ENCODE measurements at places on chromosomes 5 and 9. TPM values are rescaled to one million over a fixed set of nuclear protein-coding genes. Genes with fewer than 3 reads are reported as not detected.

The DMRT3 gene
- not detected for total RNA-seq

The CNTFR gene
- total RNA-seq, result not detected

The PFN3 gene
- total RNA-seq, result not detected

The TPRN gene
- total RNA-seq, result 8.5 TPM

The DDX4 gene
- not detected for total RNA-seq

The SHOC1 gene
- total RNA-seq, result not detected

The PCDHGA2 gene
- total RNA-seq, result 0.23 TPM

DNA sequence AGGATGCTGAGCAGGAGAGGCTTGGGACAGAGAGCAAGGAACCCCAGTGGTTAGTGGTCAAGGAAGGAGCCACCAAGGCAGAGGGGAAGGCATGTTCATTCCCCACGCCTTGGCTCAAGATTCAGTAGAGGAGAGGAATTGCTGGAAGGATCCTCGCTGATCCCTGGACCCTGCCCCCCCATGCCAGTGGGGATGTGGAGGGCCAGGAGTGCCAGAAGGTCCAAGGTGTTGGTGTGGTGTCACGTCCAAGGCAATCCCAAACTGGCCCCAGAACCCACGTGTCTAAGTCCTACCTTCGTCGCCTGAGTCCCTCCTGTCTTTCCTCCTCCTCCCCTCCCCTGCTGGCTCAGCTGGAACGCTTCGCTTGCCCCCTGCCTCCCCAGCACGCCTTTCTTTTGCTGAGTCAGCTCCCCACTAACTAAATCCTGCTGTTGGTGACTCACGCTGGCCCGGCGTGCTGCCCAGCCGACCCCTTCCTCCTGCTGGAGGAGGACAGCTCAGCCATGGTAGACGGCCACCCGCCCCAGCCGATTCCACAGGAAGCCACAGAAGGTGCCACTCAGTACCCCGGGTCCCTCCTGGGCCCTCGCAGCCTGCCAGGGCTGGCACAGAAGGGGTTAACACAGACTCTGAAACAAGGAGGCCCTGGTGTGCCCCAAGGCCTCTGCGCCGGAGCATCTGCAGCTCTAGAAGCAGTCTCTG, 37.6 kb upstream of the ORM1 start:
- no peak for DNase-seq
- H3K36me3 ChIP-seq, result no peaks in the 10 kb centered on the region
- H3K4me3 ChIP-seq, result no peak overlapping the region
- no peak overlapping the region for H3K27ac ChIP-seq
- no peaks in the 10 kb centered on the region for H3K4me1 ChIP-seq
- H3K27me3 ChIP-seq, result no peaks in the 10 kb centered on the region

DNA sequence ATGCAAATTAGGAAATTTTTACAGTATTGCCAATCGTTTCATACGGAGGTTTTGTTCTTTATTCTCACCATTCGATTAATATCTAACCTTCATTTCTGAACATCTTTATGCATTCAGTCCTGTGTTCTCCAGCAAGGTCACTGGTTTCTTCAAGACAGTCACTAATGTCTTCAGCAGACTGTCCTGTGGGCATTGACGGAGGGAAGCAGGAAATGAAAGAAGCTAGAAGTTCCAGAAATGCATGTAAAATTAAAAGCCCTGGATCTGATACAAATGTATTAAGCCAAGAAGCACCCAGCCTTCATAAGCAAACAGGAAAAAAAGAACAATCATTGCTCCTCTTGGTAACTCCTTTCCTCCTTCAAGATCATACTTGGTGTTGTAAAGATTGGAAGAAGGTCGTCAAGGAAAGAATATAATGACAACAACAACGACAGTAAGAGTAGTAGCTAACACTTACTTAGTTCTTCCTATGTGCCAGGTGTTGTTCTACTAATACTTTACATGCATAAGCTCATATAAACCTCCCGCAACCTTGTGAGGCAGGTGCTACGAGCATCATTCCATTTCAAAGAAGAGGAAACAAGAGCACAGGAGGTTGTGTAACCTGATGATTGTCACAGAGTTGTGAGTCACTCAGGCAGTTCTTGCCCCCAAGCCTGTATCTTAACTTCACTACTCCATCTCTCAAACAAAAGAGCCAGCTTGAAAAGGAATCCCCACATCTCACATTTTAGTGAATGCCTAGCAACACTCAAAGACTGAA, 59.9 kb upstream of the CER1 start:
- no peaks in the 10 kb centered on the region for H3K36me3 ChIP-seq
- no peaks in the 10 kb centered on the region for H3K4me1 ChIP-seq
- DNase-seq, result no peak
- no peak overlapping the region for H3K27ac ChIP-seq
- no peaks in the 10 kb centered on the region for H3K27me3 ChIP-seq

DNA sequence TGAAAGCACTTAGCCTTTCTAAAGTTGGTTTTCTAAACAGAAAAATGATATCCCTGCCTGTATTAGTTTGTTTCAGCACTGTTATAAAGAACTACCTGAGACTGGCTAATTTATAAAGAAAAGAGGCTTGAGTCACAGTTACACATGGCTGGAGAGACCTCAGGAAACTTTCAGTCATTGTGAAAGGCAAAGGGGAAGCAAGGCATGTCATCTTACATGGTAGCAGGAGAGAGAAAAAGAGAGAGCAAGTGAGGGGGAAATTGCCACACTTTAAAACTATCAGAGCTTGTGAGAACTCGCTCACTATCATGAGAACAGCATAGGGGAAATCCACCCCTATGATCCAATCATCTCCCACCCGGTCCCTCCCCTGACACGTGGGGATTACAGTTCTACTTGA, 64.9 kb downstream of the FAM170A start:
- no peak for DNase-seq
- no peaks in the 10 kb centered on the region for H3K27me3 ChIP-seq
- H3K4me3 ChIP-seq, result no peak overlapping the region
- no peak overlapping the region for H3K27ac ChIP-seq

DNA sequence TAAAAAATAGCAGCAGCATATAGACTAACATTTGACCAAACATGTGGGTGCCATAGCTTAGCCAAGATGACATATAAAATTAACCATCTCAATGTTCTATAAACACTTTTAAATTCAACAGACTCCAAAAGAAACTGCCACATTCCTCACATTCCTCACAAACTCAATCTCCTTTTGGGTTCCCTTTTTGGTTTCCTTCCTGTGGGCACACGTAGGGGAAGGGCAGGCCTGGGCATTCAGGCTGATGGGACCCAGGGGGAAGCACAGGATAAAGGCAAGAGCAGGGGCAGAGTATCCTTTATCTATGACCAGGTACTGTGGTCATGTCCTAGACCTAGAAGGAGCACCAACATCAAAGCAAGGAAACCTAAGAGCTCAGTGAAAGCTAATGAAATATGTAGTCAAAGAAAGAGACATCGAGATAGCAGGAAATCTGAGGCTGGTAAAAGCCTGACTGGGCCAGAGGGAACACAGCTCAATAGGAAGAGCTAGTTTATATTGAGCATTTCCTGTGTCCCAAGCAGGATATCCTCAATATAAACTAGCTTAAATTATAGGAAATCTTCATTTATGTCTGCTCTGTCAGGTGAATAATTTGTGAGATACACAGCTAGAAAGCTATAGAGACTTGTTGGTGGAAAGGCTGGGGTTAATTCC, 13.6 kb upstream of the ERAP1 start:
- peaks cover 48% of the 10 kb centered on the region for H3K4me1 ChIP-seq
- H3K36me3 ChIP-seq, result no peaks in the 10 kb centered on the region
- no peak overlapping the region for H3K4me3 ChIP-seq
- no peak overlapping the region for H3K27ac ChIP-seq
- no peaks in the 10 kb centered on the region for H3K27me3 ChIP-seq

GRCh38 chr9:124045830-124046177, 34.2 kb downstream of the LHX2 start:
- H3K4me1 ChIP-seq, result peaks cover 6% of the 10 kb centered on the region
- no peak overlapping the region for H3K27ac ChIP-seq
- DNase-seq, result no peak
- no peaks in the 10 kb centered on the region for H3K36me3 ChIP-seq
- H3K27me3 ChIP-seq, result peaks cover 4% of the 10 kb centered on the region

- no peaks in the 10 kb centered on the region for H3K27me3 ChIP-seq
- H3K36me3 ChIP-seq, result peaks cover 46% of the 10 kb centered on the region
- H3K4me1 ChIP-seq, result peaks cover 33% of the 10 kb centered on the region
Measured at GRCh38 chr5:1319436-1320256, 24.8 kb upstream of the TERT start.

DNA sequence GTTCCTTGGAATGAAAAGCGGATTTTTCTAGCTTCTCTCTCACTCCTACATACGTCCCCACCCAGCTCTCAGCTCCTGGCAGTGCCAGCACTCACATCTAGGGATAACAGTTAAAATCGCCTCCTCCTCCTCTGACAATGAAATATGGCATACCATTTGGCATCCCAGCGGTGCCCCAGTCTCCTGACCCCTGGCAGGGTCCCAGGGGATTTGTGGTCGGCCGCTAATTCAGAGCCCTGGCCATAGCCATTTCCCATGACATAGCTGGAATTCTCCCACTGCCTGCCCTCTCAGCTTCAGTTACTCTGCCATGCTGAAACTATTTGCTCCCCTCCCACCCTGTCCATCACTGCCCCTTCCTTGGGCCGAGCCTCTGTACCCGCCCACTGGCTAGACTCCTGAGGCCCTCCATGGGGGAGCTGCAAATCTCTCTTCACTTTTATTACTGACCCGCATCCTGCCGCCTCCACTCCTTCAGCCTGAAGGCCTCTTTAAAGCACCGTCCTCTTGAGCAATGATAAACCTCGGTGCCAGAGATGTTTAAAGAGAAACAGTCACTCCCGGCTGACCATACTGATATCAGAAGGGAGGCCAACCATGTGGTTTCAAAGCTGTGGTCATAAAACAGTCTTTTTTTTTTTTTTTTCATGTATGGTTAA, 139.8 kb downstream of the SLIT3 start:
- H3K36me3 ChIP-seq, result no peaks in the 10 kb centered on the region
- H3K4me1 ChIP-seq, result no peaks in the 10 kb centered on the region
- no peak overlapping the region for H3K27ac ChIP-seq
- H3K27me3 ChIP-seq, result no peaks in the 10 kb centered on the region

GRCh38 chr5:139282197-139282557, 11.4 kb upstream of the MATR3 start:
- peaks cover 14% of the 10 kb centered on the region for H3K4me1 ChIP-seq
- peaks cover 5% of the 10 kb centered on the region for H3K36me3 ChIP-seq
- no peak overlapping the region for H3K27ac ChIP-seq

GRCh38 chr9:87525546-87526303, 28.1 kb downstream of the DAPK1 start:
- DNase-seq, result no peak
- H3K4me3 ChIP-seq, result no peak overlapping the region
- no peaks in the 10 kb centered on the region for H3K36me3 ChIP-seq
- no peaks in the 10 kb centered on the region for H3K27me3 ChIP-seq
- no peak overlapping the region for H3K27ac ChIP-seq

GRCh38 chr9:127126971-127127370, 4.5 kb upstream of the ANGPTL2 start:
- peaks cover 6% of the 10 kb centered on the region for H3K4me1 ChIP-seq
- DNase-seq, result no peak
- H3K27me3 ChIP-seq, result no peaks in the 10 kb centered on the region
- H3K36me3 ChIP-seq, result no peaks in the 10 kb centered on the region
- H3K4me3 ChIP-seq, result no peak overlapping the region

DNA sequence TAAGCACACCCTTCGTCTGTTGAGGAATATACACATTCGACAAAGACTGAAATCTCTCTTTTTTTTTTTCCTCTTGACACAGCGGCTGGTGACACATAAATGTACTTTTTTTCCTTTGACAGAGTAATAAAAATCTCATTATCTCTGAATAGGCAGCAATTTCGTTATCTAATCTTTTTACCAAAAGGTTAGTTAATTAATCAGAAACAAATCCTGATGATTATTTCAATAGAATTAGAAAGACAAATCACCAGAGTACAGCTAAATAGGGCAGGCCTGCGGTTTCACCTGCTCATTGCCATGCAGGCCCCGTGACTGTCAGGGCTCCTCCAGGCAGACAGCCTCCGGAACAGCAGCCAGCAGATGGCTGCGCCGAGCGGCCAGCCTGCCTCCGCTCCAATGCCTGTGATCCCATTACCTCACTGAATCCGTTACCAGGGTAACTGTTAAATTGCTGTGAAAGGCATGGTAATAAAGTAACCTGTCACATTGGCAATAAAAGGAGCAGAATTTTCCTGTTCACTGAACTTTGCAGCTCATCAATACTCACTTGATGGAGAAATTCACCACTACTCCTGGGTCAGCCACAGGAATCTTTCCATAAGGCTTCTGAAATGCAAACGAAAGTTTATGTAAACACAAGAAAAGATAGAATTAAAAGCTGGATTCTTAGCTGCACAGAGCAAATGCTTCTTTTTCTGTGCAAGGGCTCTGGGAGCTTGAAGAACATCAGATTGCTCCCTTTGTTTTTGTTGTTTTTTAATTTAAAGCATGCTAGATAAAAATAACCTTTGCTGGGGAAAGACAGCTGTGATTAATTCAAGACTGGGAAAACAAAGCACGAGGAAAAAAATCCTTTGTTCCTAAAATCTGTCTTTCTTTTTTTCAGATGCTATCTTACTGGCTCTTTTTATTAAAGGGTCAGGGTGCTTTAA, 666.4 kb upstream of the ZNF608 start:
- H3K4me3 ChIP-seq, result no peak overlapping the region
- H3K27me3 ChIP-seq, result no peaks in the 10 kb centered on the region
- DNase-seq, result no peak
- no peaks in the 10 kb centered on the region for H3K36me3 ChIP-seq
- no peak overlapping the region for H3K27ac ChIP-seq

- H3K36me3 ChIP-seq, result no peaks in the 10 kb centered on the region
- no peaks in the 10 kb centered on the region for H3K27me3 ChIP-seq
- DNase-seq, result no peak
Measured at GRCh38 chr9:123637945-123638634, 282.1 kb downstream of the CRB2 start.

GRCh38 chr9:125511789-125512660, 195.0 kb downstream of the MAPKAP1 start:
- H3K36me3 ChIP-seq, result no peaks in the 10 kb centered on the region
- peaks cover 15% of the 10 kb centered on the region for H3K4me1 ChIP-seq
- no peaks in the 10 kb centered on the region for H3K27me3 ChIP-seq
- H3K4me3 ChIP-seq, result no peak overlapping the region
- DNase-seq, result no peak
- no peak overlapping the region for H3K27ac ChIP-seq

- no peaks in the 10 kb centered on the region for H3K27me3 ChIP-seq
- H3K27ac ChIP-seq, result no peak overlapping the region
- H3K4me1 ChIP-seq, result no peaks in the 10 kb centered on the region
Measured at GRCh38 chr9:86977205-86977835, 30.0 kb upstream of the GAS1 start.

DNA sequence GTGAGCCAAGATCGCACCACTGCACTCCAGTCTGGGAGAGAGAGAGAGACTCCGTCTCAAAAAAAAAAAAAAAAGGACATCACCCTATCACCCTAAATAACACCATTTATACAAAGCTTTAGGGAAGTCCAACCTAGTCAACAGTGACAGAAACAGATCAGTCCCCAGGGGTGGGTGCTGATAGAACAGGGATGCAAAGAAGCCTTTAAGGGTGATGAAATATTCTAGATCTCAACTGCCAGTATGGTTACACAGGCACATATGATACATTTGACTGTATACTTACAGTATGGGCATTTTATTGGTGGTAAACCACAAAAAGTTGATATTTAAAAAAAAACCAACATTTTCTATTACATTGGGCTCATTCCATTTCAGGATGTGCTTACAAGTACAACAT, 4.8 kb downstream of the RETREG1 start:
- no peak overlapping the region for H3K27ac ChIP-seq
- no peak for DNase-seq
- H3K27me3 ChIP-seq, result no peaks in the 10 kb centered on the region
- peaks cover 39% of the 10 kb centered on the region for H3K4me1 ChIP-seq
- H3K36me3 ChIP-seq, result no peaks in the 10 kb centered on the region

- H3K4me1 ChIP-seq, result no peaks in the 10 kb centered on the region
- no peak overlapping the region for H3K4me3 ChIP-seq
- no peaks in the 10 kb centered on the region for H3K27me3 ChIP-seq
- H3K36me3 ChIP-seq, result no peaks in the 10 kb centered on the region
- H3K27ac ChIP-seq, result no peak overlapping the region
- no peak for DNase-seq
Measured at GRCh38 chr5:81961651-81962440, 10.0 kb upstream of the ATG10 start.

Measured in CD4-positive, alpha-beta memory T cell (primary cell).